ENCODE measurements at places on chromosomes 2 and 18.

DNA sequence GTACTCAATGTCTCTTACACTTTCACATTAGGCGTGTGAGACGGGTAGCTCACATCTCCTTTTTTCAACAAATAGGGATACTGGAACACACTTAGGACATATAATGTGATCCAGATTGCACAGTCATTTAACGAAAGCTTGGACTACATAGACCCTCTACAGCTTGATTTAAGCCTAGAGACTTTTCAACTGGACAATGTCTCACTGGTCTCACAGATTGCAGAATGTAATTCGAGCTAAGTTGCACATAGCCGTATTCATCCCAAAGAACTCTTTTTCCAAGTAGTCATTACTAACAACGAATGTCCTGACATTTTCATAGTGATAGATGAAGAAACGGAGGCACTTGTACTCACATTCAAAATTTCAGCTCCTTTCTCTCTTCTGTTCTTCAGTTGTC is 612.1 kb downstream of the ZEB2 start:
- no peak for DNase-seq

GRCh38 chr18:5073026-5073944 is 123.8 kb downstream of the AKAIN1 start:
- DNase-seq: peak; percentile 33

DNA sequence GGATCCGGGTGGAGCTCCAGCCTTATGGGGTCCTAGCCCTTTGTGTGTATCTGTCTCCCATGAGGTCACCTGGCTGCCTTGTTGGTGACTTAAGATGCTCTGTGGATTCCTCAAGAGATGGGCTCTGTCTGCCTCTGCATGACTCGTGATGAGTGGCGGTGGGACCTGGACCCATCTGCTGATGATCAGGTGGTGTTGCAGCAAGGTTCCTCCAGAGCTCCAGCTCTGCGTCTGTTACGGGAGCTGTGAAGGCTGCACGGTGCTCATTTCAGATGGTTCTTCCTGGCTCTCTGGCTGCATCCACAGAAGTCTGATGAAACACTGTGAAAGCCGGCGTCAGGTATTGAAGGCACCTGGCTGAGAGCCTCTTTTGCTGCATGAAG is 2.4 kb downstream of the AGAP1 start:
- DNase-seq: no peak

DNA sequence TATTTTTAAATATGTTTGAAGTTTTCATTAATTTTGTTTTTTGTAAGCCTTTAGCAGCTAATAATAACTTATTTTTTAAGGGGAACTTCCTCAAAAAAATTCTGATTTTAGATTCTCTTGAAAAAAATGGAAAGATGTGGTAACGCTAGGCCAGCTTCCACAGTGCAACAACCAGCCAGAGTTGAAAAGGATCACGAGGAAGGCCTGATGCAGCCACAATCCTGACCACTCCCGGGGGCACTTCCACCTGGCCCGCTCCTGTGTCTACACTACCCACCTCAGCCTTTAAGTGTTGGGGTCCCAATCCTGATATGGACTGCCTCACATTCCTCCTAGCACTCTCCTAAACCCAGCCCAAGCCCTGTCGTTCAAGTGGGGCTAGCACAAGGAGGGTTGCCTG is 101.1 kb downstream of the TMEM17 start:
- no peak for DNase-seq

- DNase-seq: no peak
Measured at GRCh38 chr2:69538872-69539548, 101.8 kb upstream of the NFU1 start.

GRCh38 chr2:168751104-168751740 is 51.2 kb upstream of the NOSTRIN start:
- no peak for DNase-seq

- DNase-seq: peak; percentile 52
Measured at GRCh38 chr18:59220784-59221765, 1.1 kb downstream of the GRP start.

DNA sequence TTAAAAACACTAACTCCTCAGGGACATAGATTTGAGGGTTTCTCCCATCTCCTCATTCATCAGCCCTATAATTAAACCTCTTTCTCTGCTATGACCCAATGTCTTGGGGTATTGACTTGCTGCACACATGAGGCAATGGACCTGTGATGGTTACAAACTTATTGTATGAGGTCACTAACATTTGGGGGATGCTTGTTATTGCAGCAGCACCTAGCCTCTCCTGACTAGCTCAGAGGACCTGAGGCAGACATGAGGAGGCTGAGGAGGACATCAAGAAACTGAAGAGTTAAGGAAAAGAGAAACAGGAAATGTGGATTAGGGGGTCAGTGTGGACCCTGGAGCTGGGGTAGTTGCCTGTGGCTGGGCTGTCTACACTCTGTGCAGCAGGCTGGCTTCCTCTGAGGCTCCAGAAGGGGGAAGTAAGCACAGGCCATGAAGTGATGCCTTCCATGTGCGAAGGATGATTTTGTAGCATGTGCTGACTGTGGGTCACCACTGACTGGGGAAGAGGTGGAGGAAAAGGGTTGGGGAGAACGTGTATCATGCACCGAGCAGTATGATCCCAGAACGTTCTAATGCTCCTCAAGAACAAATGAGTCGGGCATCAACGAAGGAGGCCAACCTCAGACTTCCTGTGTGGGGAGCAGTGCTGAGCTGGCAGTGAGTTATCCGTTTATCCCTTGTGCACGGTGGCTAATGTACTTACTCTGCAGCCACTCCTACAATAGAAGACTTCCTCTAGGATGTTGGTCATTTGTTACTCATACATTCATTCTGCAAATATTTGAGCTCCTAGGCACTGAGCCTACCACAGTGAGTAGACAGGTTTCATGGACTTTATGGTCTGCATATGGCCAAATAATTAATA is 42.1 kb upstream of the RFX8 start:
- no peak for DNase-seq

DNA sequence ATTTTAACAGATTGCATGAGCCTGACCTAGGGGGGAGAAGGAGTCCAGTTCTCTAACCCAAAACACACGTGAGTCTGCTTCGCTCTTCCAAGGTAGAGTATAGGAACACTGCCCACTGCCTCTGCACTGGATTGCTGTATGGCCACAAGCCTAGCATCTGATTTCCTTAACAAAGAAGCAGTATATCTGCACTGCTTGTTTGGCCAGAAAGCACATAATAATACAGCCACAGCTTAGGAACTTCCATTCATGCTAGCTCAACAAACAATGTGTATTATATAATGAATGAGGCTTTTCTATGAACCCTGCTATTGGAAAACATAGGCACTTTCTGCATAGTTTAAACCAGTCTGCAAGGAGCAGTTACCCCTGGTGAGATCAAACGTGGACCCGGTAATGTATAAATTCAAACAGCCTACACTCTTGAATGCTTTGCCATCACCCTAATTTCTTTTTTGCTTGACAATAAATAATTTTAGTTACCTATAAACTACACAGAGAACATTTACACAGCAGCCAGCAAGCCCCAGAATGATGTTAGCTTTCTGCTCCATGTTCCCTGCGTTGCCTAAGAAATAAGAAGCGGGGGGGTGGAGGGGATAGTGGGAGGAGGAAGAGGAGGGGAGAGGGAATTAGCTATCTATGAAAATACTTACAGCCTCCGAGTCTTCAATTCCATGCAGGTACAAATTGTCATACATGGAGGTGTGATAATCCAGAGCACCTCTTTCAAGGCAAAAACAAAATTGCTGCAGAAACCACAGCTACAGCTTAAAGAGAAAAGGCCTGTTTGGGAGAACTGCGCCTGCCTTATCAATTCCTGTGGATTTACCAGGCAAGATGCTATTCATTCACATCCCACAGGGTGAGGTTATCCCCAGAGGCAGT is 125.6 kb downstream of the CACNB4 start:
- DNase-seq: no peak

- no peak for DNase-seq
Measured at GRCh38 chr2:80246534-80246933, 58.0 kb downstream of the LRRTM1 start.

GRCh38 chr2:231686192-231687100 is 21.9 kb upstream of the PTMA start:
- DNase-seq: no peak

DNA sequence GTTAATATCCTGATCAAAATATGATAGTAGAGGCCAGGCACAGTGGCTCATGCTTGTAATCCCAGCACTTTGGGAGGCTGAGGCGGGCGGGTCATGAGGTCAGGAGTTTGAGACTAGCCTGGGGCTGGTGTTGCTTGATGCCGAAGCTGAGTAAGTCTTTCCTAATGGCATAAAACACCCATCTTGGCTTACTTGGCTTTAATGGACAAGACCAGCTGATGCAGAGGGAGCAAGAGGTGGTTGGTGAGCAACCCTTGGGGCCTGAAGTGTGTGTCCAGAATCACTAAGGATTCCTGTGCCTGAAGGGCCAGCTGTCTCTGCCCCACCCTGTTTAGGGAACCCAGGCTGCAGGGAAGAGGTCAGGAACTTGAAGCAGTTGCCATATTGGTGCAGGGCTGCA is 217.2 kb downstream of the ARL4C start:
- no peak for DNase-seq

DNA sequence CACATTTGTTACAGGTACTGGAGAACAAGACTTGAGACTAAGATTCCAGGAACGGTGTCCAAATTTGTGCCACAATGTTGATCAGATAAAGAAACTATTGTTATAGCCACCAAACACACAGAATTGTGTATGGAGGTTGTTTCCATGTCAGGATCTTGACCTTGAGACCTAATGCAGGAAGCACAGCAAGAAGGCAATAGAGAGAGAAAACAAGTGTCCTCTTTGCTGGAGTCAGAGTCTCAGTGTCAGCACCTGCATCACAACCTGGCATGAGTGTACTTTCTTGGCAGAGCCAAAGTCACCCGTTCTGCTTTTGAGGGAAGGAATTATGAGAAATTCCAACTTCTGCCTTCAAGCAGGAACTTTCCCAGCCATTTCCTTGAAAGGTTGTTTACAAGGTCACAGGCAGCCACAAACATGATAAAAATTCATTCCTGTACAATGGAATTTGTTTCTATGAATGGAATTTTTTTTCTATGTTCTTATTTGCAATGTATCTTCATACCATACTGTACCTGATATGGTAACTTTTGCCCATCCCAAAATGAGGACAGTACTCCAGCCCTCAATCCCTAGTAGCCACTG is 118.4 kb downstream of the PKP4 start:
- DNase-seq: no peak

GRCh38 chr18:66638856-66639629 is 35.2 kb upstream of the CDH19 start:
- DNase-seq: no peak

GRCh38 chr2:46803911-46804670 is 111.5 kb downstream of the MCFD2 start:
- no peak for DNase-seq

DNA sequence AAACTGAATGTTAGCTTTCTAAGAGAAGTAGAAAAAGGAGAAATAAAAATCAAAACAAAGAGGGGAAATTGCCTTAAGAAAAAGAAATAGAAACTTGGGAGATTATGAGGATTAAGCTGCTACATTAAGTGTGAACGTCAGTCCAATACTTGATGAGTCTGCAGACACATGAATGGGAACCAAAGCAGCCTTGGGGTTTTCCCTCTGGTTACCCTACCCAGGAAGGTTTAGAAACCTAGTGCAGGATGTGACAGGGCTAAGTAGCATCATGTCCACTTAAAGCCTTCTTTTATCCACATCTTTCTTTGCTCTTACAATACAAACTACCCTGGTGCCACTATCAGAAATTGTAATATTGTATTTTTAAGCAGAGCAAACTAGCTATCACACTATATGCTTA is 22.3 kb downstream of the SLC35F5 start:
- DNase-seq: no peak

DNA sequence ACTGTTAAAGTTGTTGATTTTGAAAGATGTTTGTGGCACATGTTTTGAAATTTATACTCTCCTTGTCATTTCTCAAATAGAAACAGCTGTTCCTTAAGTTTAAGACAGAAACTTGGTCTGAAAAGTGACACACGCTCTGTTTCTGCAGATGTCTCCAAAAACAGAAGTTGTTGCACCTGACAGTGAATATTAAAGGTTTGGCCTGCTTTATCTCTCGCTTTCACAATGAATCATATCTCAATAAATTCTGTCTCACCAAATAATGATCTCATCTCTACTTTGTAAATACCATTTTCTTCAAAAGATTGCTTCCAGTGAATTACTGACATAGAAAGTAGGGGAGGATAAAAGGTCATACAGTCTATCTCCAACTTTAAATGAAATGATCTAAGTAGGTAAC is 294.9 kb upstream of the SYT4 start:
- DNase-seq: no peak

DNA sequence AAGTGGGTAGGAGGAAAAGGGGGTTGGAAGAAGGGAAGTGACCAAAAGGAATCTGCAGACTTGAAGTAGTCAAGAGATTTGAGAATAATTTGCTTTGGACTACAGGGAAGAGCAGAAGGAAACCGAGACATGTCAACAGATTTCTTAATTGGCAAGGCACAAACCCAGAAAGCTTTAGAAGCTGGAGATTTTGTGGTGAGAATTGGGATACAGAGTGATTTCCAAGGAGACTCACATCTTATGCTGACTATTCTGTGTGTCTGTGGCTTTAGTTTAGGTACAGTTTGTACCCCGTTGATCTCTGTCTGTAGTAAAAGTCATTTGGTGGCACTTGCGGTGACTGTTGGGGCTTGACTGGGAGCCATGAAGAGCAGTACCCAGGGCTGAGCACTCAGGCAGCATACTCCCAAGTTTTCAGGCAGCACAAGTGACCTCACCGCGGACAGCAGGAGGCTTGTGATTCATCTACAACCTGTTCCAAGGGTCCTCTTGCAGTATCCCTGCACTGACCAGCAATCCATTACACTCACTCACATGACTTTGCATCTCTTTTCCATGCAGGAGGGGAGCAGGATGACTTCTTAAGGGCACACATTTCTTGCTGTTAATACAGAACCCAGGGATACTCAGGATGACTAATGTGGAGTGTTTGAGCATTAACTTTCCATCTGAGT is 97.1 kb upstream of the TNP1 start:
- no peak for DNase-seq

DNA sequence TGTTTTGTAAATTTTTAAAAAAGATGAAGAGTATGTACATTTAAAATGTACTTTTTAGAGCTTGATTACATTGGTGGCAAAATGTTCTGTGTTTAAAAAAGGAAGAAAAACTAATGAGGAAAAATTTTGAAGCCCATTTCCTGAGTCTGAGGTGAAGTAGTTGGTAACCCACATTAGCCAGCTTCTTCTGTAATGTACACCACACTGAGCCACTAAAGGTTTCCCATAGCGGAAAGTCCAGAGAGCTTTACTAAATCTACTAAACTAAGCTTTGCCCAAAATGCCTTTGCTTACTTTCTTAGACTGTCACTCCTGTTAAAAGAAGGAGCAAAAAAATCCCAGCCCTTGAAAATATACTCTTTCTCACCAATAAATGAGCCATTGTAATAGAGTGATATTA is 804.8 kb upstream of the ZEB2 start:
- DNase-seq: no peak

- DNase-seq: no peak
Measured at GRCh38 chr2:238843476-238843875, 4.4 kb upstream of the TWIST2 start.

- no peak for DNase-seq
Measured at GRCh38 chr2:45899926-45900325, 248.5 kb downstream of the PRKCE start.

GRCh38 chr2:143150287-143150686 is 21.1 kb downstream of the ARHGAP15 start:
- no peak for DNase-seq

- DNase-seq: no peak
Measured at GRCh38 chr18:69388222-69388621, 12.5 kb upstream of the DOK6 start.

All from iPS-NIHi11 (cell line).